ENCODE measurements at places on chromosomes 3 and 15.

- DNase-seq, result no peak
These were observed 3.8 kb downstream of the SKOR1 start for GRCh38 chr15:67828969-67829646.

DNA sequence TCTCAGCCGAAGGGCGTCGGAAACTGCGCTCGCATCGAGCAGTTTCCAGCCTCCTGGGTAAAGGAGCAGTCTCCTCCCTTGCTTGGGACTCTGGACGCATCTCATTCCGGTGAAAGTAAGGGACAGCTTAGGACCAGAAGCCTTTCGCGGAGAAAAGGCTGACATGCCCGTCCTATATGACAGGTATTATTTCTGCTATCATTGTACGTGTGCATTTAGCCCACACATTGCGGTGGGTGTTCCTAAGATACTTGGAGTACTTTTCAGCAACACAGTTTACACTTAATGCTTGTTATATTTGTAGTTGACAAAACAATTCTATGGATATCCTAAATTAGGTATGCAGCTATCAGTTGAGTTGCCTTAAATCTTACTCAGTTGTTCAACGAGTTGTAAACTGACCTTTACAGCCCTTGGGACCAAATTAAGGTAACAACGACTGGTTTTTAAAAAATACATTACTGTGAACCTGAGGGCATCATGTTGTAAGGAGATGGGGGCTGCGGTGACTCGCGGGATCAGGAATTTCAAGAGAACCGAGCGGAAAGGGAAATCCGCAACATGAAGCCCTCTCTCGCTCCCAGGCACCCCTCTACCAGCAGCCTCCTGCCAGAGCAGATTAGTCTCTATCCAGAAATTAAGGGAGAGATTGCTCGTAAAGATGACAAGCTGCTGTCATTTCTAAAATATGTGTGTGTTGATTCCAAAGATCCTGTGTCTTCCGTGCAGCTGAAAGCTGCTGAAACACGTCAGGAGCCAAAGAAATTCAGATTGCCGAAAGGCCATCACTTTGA lies 632 bp upstream of the COPS2 start:
- no peak for DNase-seq

DNA sequence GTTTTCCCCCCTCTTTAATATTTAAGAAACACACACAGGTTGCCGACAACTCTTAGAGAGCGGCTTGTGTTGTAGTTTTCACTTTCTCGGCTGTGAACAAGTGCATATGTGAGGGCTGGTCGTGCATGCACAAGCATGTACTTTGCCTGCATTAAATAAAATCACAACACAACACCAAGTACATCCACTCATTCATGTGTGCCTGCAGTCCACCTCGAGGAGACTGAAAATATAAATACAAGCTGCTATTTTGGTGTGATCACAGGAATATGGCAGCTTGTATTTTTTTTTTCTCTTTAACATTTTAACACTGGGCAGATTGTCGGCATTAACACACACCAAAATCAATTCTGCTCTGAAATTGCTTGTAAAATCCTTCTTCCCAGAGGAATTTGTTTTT lies 346.4 kb downstream of the TBC1D5 start:
- no peak for DNase-seq

DNA sequence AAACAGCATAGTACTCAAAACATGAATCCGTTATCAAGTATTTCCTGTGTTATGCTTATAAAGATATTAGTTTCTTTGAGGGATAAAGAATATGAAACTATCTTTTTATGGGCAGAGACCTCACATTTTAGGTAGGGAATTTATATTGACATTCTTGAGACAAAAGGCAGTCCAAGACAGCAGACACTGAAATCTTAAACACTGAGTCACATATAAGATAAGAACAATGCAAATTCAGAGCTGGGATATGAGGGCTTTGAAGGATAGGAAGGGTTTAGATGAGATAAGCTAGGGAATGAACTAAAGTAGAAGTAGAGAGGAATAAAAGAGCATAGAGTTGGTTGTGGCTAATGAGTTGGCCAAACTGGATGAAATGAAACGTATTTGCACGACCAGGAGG lies 58.4 kb downstream of the ASTE1 start:
- no peak for DNase-seq

DNA sequence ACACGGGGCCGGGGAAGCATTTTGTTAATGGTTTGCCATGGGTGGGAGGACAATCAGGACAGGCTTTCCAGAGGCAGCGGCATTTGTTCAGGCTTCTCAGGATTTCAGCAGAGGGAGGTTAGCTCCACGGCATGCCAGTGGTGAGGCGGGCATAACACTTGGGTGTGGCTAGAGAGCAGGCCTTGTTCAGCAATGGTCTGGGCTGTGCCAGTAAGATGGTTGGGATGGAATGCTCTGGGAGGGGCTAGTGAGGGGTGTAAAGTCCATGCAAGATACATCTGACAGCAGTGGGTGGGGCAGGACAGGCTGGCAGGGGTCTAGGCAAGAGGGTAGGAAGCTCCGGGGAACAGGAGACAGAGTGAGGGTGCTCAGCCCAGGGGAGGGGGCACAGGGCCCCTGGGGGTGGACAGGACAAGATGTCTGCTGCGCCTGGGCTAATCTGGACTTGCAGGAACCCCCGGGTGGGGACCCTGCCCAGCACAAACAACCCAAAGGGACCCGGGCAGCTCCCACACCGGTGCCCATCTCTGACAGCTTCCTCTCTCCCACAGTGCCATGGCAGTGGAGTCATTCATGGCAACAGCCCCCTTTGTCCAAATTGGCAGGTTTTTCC lies 8.4 kb downstream of the TMEM43 start:
- DNase-seq, result no peak

GRCh38 chr3:122774564-122774963 lies 19.1 kb downstream of the HSPBAP1 start:
- no peak for DNase-seq

DNA sequence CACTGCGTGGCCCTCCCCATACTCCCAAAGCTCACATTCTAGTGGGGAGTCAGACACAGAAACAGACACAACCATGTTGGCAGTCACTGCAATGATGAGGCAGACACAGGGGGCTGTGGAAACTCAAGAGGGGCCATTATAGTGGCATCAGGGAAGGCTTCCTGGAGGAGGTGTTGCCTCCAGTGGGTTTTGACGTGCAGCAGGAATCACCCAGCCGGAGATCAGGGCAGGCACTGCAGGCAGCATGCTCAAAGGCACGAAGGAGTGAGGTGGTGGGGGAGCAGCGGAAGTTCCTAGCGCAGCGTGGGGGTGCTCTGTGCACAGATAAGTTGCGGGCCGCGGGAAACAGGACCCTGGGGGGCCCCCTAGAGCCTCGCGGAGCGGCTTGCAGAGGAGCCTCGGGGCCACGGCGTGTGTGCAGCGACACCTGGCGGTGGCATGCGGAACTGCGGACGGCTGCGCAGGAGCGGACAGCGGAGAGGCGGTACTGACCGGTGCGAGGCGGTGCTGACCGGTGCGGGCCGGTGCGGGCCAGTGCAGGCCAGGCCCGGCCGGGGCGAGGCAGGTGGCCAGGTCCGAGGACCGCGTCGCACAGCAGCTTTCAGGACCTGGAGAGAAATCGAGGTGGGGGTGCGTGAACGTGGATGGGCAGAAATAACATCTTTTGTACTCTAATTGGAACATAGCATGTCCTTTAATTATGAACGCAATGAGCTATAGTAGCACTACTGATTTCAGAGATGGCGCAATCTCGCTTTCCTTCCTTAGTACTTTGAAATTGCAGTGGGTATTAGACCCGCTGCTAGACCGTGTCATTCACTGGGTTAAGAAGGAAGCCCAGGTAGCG lies 101.5 kb downstream of the FBLN2 start:
- DNase-seq, result peak; percentile 37

DNA sequence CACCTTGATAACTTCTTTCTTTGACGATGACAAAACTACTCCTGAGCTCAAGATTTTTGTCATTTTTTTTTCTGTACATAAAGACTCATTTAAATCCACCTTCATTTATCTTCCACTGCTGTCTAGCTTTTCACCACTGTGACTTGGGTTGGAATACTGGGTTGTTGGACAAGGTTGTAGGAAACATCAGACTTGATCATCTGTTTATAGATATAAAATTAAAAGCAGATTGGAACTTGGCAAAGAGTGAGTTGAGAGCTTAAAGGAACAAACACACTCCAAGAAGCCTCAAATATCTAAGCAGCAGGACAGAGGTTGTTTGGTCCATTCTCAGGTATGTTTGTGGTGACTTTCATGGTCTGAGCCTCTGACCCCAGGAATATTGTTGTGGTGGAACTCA lies 141.7 kb upstream of the NDN start:
- no peak for DNase-seq

DNA sequence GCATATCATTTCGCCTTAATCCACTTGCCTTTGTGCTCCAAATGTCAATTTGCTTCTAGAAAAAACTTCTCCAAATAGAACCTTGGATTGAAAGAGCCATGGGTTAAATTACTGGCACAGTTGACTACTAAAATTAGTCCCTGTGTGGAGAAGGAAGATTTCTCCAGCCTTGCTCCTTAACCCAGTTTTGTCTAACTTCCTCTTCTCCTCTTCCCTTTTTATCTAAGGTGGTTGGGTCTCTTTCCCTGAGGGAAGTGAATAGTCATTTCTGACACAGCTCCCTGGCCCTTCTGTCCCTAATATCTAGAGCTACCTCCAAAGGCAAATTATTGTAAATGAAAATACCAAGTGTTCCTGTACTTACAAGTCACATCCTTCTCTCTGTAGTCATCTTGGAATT lies 527.9 kb upstream of the TBL1XR1 start:
- DNase-seq, result no peak

- DNase-seq, result no peak
These were observed 38.4 kb upstream of the TUSC7 start for GRCh38 chr3:116671151-116671550.

DNA sequence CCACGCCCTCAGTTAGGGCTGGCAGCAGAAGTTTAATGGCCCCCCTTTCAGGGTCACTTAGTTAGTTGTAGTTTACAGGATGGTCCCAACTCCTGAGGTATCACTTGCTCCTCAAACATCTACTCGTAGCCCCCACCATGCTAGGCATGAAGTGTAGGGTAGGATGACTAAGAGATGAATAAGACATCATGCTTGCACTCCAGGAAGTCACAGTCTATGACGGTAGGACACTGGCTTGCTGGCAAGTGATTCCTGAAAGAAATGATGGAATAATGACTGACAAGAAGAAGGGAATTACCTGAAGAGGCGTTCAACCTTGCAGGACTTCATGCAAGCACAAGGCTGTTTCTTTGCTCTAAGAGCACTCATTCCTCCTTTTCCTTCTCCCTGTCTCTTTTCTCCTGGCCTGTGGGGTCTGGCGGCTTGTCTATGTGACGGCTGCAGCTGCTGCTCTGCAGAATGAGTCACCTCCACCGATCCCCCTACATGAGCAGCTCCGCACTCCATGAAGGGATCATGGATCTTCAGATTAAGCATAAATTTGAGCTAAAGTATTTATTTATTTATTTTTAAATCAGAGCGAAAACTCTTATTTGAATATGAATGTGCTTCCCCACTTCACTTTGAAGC lies 82.9 kb upstream of the BOC start:
- no peak for DNase-seq

GRCh38 chr3:187594272-187594671 lies 75.9 kb downstream of the SST start:
- no peak for DNase-seq

DNA sequence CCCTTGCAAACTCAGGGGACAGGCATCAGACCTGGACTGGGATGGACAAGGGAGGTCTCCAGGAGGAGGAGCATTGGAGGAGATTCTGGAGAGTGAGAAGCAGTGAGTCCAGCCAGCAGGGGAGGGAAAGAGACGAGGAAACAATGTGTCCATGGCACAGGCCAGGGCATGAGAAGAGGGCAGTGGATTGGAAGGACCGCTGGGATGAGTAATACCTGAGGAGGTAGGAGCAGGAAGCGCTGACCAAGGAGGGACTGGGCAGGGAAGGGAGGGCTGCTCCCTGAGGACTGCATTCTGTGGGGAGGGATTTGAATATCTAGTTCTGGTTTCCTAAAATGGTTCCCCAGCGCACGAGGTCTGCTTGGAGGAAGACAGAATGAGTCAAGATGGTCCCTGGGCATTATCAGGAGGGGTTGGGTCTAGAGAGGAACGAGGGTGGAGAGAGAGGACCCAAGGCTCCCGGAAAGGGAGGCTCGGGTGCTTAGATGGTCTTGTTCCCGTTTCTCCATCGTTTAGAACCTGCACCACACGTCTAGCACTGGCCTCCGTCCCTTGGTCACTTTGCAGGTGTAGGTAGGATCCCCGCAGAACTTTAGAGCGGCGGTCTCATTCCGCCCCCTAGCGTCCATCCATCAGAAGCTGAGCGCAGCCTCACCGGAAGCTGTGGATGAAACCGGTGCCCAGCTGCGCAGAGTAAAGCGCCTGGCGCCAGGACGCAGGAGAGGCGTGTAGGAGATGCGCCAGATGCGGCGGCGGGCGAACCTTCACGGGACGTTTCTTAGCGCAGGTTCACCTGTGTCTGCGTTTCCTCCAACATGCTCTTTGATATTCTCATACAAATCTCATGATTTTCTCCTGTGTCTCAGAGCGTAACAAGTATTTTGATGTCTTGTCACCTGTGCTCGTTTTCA lies 190.7 kb upstream of the NDN start:
- DNase-seq, result peak; percentile 69

DNA sequence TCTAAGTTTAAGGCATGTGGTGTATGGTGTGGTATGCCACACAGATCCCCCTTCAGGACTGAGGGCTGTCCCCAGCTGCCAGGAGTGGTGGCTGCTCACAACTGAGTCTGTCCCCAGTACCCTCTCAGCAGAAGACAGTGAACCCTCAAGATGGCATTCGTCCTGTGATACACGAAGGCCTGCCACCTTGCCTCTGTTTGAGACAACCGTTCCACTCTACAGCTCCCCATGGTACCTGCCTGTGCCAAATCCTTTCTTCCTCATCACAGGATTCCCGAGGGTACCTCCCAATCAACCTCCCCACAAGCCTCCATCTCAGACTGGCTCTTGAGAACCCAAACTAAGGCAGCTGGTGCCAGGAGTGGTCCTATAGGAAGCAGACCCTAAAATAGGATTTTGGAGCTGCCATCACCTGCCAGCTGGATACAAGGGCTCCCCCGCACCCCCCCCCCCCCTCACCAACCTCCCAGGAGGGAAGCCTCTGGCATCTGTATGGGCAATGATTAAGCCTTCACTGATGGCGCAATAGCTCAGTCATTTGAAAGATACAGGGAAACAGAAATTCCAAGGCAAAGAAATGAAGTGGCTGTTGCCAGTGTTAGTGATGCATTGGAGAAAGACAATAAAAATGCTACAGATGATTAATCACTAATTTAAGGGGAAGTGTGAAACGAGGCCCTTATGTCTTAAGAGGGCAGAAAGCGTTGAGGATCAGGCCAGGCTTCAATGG lies 230.0 kb upstream of the LYSMD4 start:
- DNase-seq, result no peak
